Naive thymus-derived CD4-positive, alpha-beta T cell (primary cell): ENCODE measurements at places on chromosomes 4 and X. TPM values are rescaled to one million over a fixed set of nuclear protein-coding genes. Genes with fewer than 3 reads are reported as not detected.

- no peaks in the 10 kb centered on the region for H3K36me3 ChIP-seq
- DNase-seq, result no peak
- no peaks in the 10 kb centered on the region for H3K4me1 ChIP-seq
- H3K27ac ChIP-seq, result no peak overlapping the region
Measured at GRCh38 chr4:68466751-68467150, 19.5 kb downstream of the TMPRSS11E start.

DNA sequence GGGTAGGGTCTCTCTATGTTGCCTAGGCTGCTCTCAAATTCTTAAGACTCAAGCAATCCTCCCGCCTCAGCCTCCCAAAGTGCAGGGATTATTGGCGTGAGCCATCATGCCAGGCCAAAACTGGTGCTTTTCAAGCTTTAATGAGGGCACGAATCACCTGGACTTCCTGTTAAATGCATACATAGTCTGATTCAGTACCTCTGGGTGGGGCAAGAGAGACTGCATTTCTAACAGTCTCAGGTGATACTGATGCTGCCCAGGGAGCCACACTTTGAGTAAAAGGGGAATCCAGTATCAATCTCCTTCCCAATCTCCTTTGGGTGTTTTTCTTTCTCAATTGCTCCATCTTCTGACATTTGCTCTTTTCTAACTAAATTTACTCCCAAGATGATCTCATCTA lies 96.5 kb downstream of the SH3RF1 start:
- DNase-seq, result no peak
- H3K27ac ChIP-seq, result no peak overlapping the region
- H3K27me3 ChIP-seq, result no peaks in the 10 kb centered on the region
- no peak overlapping the region for H3K4me3 ChIP-seq

- no peak overlapping the region for H3K27ac ChIP-seq
- H3K27me3 ChIP-seq, result no peaks in the 10 kb centered on the region
- no peak overlapping the region for H3K4me3 ChIP-seq
- H3K36me3 ChIP-seq, result no peaks in the 10 kb centered on the region
- no peaks in the 10 kb centered on the region for H3K4me1 ChIP-seq
Measured at GRCh38 chrX:149469406-149469805, 35.7 kb downstream of the IDS start.

DNA sequence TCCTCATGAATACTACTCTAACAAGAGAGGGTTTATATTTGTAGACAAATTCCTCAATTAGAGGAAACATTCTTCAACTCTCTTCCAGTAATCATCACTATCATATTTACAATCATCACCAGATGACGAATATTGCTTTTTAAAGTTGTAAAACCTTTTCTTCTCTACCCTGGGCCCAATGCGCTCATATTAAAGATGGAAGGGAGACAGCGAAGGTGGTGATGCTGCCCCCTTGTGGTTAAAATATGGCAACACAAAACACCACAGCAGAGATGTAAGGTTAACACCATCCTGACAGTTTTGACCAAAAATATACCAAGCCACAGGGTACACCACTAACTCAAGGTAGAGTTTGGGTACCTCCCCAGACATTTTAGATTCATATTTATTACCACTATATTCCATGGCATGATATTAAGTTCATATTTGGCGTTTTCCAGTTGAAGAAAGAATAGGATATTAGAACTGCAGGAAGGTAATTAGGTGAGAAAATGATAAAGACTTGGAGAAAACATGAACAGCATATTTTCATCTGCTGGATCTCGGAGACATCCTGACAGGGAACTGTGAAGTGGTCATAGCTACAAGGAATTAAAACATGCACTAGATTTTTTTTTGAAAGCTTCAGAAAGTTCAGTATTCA lies 72.8 kb downstream of the SLC9A7 start:
- no peak overlapping the region for H3K27ac ChIP-seq
- H3K4me1 ChIP-seq, result no peaks in the 10 kb centered on the region

The TGIF2LX gene
- total RNA-seq, result not detected in 2 replicates

DNA sequence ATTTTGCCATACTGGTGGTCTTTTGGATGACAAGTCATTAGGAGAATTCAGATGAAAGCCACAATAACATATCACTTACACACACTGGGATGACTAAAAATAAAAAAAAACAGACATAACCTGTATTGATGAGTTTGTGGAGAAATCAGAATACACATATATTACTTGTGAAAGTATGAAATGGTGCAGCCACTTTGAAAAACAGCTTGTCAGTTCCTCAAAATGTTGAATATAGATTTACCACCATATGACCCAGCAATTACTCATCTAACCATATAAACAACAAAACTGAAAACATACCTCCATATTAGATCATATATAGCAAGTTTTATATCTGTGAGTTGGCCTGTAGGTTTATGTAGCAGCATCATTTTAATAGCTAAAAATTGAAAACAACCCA lies 608.7 kb downstream of the TLL1 start:
- no peaks in the 10 kb centered on the region for H3K27me3 ChIP-seq
- DNase-seq, result no peak
- H3K27ac ChIP-seq, result no peak overlapping the region
- no peak overlapping the region for H3K4me3 ChIP-seq
- no peaks in the 10 kb centered on the region for H3K4me1 ChIP-seq

- H3K4me1 ChIP-seq, result no peaks in the 10 kb centered on the region
- no peaks in the 10 kb centered on the region for H3K36me3 ChIP-seq
- H3K27me3 ChIP-seq, result no peaks in the 10 kb centered on the region
- DNase-seq, result no peak
- no peak overlapping the region for H3K27ac ChIP-seq
Measured at GRCh38 chrX:71953391-71953790, 42.7 kb downstream of the NHSL2 start.

- no peaks in the 10 kb centered on the region for H3K27me3 ChIP-seq
- H3K4me1 ChIP-seq, result no peaks in the 10 kb centered on the region
- DNase-seq, result no peak
Measured at GRCh38 chrX:16804923-16805464, 18.7 kb downstream of the TXLNG start.

DNA sequence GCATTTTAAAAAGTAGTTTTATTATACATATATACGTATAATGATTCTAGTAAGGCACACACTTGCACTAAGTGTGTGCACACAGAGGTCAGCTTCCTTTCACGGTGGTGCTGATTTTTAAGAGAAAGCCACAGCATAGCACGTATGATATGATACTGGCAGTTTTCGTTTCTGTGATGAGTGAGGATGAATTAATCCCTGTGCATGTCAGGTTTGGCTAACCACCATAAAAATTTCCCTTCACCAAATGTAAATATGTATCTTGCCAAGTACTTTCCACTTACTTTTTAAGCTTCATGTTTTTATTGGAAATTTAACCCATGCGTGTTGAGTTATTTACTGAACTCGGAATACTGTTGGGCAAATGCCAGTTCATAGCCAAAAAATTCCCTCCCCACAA lies 84.6 kb downstream of the SYNPO2 start:
- H3K4me3 ChIP-seq, result no peak overlapping the region
- H3K27me3 ChIP-seq, result no peaks in the 10 kb centered on the region
- DNase-seq, result no peak
- no peaks in the 10 kb centered on the region for H3K36me3 ChIP-seq
- no peak overlapping the region for H3K27ac ChIP-seq
- no peaks in the 10 kb centered on the region for H3K4me1 ChIP-seq

DNA sequence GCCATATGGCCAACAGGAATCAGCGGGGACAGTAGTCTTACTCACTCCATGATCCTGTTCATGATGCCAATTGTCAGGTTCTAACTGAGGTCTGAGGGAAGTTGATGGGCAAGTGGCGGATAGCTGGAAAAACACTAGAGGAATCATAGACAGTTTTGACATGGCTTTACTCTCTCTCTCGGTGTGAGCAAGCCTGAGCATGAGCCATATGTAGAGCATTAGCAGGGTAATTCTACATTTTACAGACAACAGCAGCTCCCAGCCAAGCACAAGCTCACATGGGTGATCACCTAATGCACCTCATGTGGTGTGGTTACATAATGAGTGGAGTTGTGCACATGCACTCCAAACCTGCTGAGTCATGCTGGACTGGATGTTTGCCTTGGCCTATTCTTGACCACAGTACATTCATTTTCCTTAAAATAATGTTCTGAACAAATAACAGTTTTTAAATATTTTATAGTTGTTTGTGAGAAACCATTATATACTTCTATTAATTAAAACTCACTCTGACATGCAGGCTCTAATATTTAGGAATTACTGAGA lies 429.2 kb downstream of the GPAT3 start:
- no peaks in the 10 kb centered on the region for H3K36me3 ChIP-seq
- no peak overlapping the region for H3K27ac ChIP-seq
- H3K4me1 ChIP-seq, result no peaks in the 10 kb centered on the region
- peak; percentile 2 for DNase-seq
- no peak overlapping the region for H3K4me3 ChIP-seq

DNA sequence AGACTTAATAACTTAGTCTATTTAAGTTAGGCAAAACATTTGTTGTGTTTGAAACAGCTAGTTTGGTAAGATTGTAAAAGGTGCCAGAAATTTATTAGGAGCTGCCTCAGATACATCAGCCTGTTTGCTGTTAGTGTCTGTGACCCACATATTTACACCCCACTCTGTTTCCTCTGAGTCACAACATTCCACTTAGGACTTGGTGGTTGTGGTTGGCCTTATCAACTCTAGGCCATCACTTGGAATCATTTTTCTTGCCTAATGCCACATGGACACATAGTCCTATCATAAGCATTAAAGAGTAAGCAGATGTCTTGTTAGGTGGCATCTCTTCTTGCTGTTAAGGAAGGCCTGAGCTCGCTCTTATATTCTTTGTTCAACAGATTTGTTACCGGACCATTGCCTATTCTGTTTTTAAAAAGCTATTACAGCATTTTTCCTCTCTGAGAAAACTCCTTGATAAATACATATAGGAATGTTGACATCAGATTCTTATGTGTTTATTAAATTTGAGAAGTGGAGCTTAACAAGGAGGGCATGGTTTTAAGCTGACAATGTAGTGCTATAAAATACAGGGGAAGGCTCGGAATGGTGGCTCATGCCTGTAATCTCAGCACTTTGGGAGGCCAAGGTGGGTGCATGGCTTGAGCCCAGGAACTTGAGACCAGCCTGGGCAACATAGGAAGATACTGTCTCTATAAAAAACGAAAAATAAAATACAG lies 51.2 kb upstream of the PGRMC2 start:
- H3K4me3 ChIP-seq, result no peak overlapping the region
- no peaks in the 10 kb centered on the region for H3K4me1 ChIP-seq
- no peaks in the 10 kb centered on the region for H3K36me3 ChIP-seq
- H3K27ac ChIP-seq, result no peak overlapping the region
- H3K27me3 ChIP-seq, result no peaks in the 10 kb centered on the region
- no peak for DNase-seq

The RNF175 gene
- total RNA-seq, result 6.4 TPM
